RWPE1 (cell line): ENCODE measurements at places on chromosomes 2 and 18.
A peak's percentile ranks its signal among the peaks of the same experiment; 100 is the strongest.

DNA sequence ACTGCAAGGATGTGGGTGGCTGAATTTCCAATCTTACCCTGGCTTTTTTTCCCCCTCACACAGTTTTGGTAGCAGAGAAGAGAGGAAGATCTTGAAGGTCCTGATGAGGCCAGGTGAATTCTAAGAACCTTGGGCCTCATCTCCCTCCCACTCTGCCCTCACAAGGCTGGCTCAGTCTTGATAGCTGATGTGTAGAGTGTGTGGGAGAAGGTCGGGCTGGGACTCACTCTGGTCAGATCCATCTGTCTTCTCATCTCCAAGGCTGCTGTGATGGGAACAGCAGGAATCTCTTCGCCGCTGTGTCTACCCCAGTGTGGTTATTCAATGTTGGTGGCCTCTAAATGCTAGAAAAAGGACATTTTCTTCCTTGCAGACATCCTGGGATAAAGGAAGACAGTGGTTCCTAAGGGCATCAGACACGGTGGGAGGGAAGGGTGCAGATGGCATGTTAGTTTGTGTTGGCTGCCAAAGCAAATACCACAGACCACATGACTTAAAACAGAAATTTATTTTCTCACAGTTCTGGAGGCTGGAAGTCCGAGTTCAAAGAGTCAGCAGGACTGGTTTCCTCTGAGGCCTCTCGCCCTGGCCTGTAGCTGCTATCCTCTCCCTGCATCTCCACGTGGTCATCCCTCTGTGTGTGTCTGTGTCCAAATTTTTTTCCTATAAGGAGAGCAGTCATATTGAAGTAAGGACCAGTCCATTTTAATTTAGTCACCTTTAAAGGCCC lies 37.6 kb upstream of the MGAT4A start:
- no peak for DNase-seq

GRCh38 chr2:170344663-170345346 lies 166.9 kb downstream of the MYO3B start:
- DNase-seq: peak; percentile 25

DNA sequence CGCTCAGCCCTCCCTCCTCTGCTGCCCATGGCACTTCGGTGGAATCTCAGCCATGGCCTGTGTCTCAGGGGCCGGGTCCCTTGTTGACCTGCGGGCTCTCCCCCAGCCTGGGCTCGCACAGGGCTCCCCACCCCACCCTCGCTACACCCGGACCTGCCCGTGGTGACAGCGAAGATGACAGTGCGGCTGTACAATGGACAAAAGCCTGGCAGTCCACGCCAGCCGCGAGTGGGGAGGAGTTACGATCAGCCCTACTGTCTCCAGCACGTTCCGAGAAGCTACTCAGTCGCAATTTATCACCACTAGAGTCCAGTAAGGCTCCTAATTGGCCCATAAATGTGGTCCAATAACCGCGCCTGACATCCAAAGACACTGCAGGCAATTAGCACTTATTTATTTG lies 31.6 kb downstream of the GBX2 start:
- no peak for DNase-seq

DNA sequence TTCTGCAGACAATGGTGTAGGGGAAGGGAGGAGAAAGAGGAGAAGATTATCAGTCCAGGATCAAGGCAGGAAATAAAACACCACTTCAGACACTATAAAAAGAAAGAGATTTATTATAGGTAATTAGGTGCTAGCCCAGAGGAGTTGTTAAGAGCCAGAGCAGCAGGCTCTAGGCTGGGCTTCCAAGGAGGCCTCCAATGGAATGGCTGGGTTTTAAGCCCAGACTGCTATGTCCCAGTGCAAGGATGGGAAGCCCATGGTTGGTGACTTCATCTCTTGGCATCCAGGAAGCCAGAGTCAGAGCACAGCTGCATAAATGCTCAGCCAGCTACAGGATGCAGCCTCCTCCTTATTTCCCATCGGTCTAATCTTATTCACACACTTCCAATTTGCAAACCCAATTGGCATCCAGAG lies 95.6 kb downstream of the LAMA3 start:
- peak; percentile 14 for DNase-seq

- DNase-seq: no peak
Observed at GRCh38 chr2:127182626-127183458, 37.3 kb downstream of the CYP27C1 start.

DNA sequence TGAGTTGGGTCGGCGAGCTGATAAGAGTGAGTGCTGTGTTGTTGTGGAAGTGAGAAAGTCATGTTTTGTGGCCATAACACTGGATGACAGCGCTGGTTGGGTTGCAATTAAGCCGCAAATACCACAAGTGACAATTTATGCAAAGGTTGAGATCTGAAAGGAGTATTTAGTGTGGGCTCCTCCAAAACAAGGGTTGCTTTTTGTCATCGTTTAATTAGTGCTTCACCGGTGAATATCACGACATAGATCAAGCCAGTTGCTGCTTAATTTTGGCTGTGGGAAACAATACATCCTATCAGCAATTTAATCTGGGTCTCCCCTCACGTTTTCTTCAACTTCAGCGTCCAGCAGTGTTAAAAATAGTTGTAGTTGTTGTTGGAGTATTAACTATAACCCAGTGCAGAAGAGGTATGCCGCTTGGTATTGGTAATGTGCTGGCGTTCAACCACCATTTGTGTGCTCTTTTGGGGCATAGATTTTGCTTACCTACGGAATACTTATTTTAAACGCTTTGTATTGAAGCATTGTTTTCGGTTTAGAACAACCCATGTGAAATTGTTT lies 662 bp downstream of the ACVR2A start:
- DNase-seq: peak; percentile 10

DNA sequence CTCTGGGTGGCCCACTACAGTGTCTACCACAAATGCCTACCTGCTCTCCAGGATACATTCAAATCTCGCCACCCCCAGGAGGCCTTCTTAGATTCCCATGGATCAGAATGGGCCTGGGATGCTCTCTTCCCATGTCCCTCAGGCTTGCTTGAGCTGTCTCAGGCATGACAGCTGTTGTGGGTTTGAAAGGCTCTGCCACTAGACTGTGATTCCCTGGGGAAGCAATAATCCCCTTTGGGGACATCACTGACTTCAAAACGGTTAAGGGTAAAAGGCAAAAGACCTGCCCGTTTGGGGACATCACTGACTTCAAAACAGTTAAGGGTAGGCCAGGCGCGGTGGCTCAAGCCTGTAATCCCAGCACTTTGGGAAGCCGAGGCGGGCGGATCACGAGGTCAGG lies 35.8 kb upstream of the ZNF516 start:
- DNase-seq: no peak

- DNase-seq: no peak
Observed at GRCh38 chr2:193428336-193428818, 1233.6 kb upstream of the TMEFF2 start.

- DNase-seq: no peak
Observed at GRCh38 chr2:120712180-120712681, 23.4 kb upstream of the GLI2 start.

DNA sequence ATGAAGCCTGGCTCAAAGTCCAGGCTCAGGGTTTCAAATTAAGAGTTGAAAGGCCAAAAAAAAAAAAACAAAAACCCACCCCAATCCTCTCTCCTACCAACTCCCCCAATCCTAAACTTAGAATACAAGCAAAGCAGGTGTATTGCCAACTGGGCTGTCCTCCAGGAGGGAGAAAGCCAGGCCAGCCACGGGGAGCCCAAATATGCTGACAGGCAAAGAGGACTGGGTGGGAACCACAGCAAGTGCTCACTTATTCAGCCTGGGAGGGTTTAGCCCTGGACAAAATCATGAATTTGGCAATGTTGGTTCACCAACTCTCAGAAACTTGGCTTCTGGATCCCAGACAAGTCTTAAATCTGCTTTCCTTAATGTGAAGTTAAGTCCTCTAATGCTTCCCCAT lies 36.5 kb downstream of the GKN2 start:
- DNase-seq: no peak

DNA sequence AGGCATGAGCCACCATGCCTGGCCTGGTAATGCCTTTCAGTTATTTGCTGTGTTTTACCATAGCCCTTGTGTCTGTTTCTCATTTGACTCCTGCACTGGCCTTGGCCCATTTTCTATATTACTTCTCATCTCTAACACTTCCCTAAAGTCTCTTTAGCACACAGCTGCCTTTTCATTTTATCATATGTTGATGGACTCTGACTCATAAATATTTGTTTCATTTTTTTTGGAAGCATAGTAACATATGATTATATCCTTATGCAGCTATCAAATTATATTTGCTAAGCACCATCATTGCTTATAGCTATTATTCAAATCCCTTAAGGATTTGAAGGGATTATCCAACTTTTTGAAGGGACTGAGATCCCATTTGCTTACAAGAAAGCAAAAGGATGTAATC lies 320.3 kb downstream of the GPD2 start:
- DNase-seq: no peak

DNA sequence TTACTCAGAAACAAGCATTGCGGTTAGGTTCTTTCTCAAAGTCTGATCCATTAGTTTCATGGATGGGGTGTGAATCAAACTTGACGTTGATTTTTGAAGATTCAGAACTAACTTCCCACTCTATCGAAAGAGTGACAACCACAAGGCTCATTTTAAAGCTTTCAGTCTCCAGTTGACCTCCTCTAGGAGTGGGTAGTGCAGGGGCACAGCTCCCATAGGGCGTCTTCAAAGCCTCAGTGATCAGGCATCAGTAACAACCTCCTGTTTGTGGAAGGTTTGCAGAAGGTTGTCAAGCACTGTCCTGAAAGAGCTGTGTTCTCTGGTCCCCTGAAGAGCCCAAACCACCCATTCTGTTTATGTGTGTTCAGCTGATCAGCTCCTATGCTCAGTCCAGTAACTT lies 10.2 kb downstream of the MTCL1 start:
- DNase-seq: no peak

DNA sequence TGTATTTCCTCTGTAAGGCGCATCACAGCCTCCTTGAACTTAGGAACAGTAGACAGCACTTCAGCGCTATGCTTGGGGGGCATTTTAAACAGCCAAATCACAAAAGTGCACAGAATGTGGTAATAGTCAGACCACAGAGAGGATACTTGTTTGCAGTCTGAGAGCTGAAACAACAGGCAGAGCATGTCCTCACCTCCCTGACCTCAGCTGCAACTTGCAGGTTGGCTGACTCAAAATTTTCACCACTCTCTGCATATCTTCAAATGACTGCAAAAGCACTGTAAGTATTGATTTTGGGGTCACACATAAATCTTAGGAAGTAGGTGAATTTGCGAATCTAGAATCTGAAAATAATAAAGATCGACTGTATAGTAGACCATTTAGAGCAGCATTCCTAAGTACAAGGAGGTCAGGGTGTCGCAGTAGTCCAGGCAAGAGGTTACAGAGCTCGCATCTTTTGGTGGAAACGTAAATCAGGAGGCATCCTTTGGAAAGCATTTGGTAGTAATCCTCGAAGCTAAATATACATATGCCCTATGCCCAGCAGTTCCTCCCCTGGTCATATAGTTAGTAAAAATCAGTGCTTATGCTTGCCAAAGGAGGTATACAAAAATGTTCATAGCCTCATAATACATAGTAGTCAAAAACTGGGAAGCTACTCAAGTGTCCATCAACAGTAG lies 108.2 kb upstream of the MYCN start:
- DNase-seq: no peak

GRCh38 chr2:42918041-42918440 lies 125.7 kb upstream of the HAAO start:
- DNase-seq: no peak
